Stimulated activated CD8-positive, alpha-beta memory T cell treated with anti-CD3 and anti-CD28 coated beads, Interleukin-7, amount 100 ng/mL, for 4 hours (primary cell): ENCODE measurements at places on chromosomes 11 and 22.

- DNase-seq: no peak
Measured at GRCh38 chr11:43035086-43035485, 276.7 kb upstream of the API5 start.

- no peak for DNase-seq
Measured at GRCh38 chr22:42974223-42974622, 40.7 kb downstream of the PACSIN2 start.

GRCh38 chr11:1478544-1478943 is 8.0 kb downstream of the MOB2 start:
- no peak for DNase-seq

DNA sequence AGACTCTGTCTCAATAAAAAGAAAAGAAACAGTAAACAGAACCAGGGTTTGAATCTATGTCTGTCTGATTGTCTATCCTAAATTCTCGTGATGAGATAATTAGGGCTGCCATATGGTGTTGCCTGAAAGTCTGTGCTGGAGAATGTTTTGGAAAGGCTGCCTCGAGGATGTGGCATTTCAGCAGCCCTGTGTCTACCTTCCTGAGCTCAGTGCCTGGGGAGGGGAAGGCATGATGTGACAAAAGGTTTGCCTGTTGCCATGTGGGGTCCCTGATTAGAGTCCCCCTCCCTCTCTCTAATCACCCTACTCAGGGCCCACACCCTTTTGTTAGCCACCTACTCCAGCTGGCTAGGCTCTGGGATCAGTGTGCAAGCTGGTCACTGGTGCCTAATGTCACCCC is 15.2 kb downstream of the CD82 start:
- DNase-seq: no peak

DNA sequence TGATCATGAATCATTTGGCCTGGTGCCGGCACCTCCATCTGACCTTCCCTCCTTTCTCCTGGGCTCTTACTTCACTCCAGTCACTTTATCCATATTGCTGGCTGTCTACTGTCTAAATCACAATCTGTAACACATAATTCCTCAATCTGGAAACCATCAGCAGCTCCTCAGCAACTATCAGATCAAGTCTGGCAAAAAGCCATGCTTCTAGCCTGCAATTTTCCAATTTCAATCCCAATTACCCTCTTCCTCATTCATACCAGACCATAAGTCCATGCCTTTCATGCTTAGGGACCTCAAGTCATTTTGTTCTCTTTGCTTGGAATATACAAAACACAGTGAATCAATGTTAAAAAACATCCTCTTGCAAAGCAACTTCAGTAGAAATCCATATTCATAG is 882.8 kb upstream of the ANO3 start:
- no peak for DNase-seq

GRCh38 chr11:12853652-12854296 is 155.3 kb upstream of the RASSF10 start:
- no peak for DNase-seq

DNA sequence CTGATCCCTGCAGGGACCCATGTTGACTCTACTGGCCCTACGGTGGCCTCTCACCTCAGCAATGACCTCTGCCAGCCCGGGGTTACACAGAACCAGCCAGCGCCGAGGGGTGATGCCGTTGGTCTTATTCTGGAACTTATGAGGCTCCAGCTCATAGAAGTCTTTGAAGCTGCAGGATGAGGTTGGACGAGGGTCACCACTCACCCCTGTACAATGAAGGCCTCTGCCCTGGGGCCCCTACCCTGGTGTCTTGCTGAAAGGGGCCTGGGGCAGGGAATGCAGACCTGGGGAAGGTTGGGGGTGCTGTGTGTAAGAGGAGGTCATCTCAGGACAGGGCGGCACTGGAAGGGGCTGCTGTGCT is 6.8 kb downstream of the PYGM start:
- DNase-seq: no peak

DNA sequence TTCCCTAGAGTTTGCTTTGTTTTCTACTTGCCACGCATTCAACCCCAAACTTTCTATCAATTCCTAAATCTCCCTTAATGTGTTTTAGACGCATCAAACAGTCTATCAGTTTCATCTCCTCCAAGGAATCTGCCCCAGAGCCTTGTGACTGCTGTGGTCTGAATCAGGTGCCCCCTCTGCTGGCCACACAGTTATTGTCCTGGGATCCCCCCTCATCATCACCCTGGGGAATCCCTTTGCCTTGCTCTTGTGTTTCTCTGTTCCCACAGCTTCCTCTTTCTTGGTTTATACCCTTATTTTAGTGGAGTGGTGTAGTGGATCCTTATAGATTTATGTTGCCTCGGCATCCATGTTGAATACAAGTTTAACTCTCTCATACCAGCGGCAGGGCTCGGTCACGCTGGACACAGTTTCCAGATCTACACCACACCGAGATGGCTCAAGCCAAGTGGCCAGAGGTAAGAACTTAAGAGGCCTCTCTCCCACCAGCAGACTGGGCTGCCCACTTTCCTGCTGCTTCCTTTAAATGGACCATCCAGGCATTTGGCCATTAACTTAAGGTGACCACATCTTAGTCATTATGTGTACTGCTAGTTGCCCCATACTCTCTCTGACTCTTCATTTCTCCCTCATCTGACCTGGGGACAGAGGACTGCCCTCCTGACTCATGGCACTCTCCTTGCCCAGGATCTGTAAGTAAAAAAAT is 8.2 kb downstream of the UPB1 start:
- peak; percentile 34 for DNase-seq

GRCh38 chr11:15197696-15198095 is 83.0 kb downstream of the INSC start:
- no peak for DNase-seq

GRCh38 chr11:68632802-68633201 is 51.5 kb upstream of the GAL start:
- DNase-seq: no peak

DNA sequence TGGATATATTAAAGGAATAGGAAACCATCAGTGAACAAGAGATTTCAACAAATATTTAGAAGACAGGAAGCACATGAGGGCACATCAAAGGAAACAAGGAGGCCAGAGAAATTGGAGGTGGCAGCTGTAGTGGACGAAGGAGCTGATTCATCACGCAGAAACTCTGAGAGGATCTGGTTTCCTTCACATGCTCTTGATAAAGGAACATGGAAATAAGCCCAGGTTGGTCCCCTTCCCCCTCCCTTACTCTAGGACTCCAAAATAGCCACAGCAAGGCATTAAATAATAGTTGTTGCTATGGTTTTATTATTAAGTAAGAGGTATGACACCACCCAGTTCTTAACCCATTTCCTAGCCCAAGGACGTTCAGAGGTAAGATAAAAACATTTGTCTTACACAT is 11.3 kb downstream of the IZUMO1R start:
- no peak for DNase-seq

DNA sequence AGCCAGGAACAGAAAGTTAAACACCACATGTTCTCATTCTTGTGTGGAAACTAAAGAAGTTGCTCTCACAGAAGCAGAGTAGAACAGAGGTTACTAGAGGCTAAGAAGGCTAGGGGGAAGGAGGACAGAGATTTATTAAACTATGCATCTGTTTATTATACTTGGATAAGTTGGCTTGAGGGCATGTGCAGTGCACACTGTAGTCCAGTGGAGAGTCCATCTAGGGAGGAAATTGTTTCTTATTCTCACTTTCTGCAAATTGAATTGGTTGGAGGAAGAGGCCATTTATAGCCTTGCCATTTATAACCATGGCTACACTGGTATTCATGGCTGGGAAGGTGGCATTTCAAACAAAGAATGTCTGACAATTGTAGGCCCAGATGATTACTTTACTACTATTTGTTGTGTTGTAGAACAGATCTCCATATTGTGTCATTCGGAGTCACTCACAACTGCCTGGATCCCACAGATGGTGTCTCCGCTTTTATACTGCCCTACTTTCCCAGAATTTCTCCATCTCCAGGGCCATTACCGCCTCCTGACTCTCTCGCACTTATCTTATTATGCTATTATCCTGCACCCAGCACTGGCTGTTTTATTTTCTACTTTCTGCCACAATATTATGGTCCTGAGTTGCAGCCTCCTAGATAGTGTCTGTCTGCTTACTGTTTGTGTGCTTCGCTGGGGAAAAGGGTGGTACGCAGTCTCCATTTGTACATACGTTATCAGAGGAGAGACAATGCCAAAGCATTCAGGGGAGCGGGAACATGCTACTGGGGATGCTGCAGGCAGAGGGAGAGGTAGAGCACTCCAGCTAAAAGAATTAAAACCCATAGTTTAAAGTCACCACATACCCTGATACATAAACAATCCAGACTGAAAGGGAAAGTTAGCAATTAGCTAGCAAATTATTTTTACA is 169.3 kb upstream of the BLID start:
- DNase-seq: no peak

GRCh38 chr11:69445131-69445470 is 36.4 kb upstream of the LINC01488 start:
- no peak for DNase-seq
